Chondrocyte (in vitro differentiated cells): ENCODE measurements at places on chromosomes 6 and 20.

DNA sequence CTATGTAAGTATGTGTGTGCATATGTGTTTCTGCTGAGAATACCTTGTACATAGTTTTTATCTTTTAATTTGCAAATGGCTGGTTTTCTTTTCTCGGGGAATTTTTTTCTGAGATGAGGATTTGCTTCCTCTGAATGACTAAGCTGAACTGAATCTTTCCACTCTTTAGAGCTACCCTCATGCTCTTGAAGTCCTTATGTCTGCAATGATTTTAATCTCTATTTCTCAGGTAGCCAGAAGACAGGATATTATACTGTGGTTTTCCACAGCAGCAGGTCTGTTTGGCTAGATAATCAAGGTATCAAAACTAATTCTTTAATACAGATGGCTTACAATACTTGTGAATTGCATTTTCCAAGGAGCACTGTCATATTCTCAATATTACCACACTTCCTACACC, 114.7 kb downstream of the PLCB1 start:
- no peak for DNase-seq

DNA sequence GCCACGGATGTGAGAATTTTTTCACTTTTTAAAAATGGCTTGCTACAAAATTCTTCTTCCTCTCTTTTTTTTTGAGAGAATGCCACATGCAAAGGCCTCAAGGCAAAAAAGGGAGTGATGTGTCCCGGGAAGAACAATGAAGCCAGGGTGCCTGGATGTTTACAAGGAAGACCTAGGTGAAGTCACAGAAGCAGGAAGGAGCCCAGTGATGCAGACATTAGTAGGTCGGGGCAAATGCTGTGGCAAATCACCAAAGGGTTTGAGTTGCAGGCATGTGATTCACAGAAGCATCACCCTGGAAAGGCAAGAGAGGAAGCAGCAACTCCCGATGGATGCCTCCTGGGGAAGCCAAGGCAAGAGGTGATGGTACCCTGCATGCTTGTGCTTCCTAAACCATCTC, 46.8 kb downstream of the FARS2 start:
- no peak for DNase-seq

DNA sequence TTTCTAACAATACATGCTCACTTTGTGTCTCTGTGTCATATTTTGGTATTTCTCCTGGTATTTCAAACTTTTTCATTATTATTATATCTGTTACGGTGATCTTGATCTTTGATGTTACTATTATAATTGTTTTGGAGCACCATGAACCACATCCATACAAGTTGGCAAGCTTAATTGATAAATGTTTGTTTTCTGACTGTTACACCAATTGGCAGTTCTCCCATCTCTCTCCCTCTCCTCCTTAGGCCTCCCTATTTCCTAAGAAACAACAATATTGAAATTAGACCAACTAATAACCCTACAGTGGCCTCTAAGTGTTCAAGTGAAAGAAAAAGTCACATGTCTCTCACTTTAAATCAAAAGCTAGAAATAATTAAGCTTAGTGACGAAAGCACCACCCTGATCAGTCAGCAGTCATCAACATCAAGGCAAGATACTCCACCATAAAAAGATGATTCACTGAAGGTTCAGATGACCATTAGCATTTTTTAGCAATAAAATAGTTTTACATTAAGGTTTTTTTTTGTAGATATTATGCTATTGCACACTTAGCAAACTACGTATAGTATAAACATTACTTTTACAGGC, 61.5 kb downstream of the IBTK start:
- no peak for DNase-seq

DNA sequence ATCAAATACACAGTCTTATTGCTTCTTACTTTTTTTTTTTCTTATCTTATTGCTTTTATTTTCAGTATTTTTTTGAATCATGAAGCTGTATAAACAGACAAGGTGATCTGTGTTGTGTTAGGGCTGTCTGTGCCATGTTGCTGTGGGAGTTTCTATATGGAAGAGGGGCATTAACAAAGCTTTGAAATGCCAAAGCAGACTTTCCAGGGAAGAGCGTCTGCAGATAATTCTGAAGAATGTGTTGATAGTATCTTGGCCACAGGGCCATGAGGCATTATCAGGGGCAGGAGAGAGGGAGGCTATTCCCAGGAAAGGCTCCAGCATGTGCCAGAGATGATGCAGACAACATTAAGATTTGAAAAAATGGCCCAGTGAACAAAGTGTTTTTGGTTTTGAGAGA, 354.5 kb downstream of the UTRN start:
- DNase-seq, result no peak

- no peak for DNase-seq
Observed at GRCh38 chr20:16381444-16381843, 191.8 kb downstream of the KIF16B start.

- DNase-seq, result no peak
Observed at GRCh38 chr6:12483712-12484111, 193.6 kb downstream of the EDN1 start.

DNA sequence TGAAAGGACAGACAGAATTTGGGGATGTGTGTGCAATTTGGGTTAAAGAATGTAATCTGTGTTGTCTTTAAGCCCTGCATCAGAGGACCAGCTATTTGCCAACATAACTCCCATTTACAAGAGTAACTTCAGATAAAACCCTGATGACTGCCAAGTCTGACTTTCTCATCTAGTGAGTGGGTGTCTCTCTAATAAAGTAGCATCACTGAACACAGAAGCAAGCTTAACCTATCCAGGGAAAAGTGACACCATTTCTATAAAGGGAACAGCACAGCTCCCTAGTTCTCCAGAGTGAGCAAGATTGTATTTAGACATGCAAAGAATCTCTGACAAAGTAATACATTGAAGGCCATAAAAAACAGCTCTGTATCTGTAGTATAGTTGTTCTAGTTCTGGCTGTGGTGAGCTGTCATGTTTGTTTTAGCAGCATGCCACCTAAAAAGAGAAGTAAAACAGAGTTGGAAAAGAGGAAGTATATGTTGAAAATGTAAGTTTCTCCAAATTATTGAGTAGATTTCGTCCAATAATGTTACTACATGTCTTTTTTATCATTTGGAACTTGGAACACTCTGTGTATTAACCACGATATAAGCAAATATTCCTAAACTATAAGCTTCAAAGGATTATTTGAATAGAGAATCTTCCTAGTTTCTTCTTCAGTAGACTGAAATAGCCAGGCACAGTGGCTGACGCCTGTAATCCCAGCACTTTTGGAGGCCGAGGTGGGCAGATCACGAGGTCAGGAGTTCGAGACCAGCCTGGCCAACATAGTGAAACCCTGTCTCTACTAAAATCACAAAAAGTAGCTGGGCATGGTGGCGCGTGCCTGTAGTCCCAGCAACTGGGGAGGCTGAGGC, 8.8 kb upstream of the PIM1 start:
- DNase-seq, result peak; percentile 9

GRCh38 chr6:34321821-34322220, 70.6 kb downstream of the NUDT3 start:
- DNase-seq, result no peak

GRCh38 chr6:168219804-168220203, 99.8 kb downstream of the DACT2 start:
- DNase-seq, result no peak

DNA sequence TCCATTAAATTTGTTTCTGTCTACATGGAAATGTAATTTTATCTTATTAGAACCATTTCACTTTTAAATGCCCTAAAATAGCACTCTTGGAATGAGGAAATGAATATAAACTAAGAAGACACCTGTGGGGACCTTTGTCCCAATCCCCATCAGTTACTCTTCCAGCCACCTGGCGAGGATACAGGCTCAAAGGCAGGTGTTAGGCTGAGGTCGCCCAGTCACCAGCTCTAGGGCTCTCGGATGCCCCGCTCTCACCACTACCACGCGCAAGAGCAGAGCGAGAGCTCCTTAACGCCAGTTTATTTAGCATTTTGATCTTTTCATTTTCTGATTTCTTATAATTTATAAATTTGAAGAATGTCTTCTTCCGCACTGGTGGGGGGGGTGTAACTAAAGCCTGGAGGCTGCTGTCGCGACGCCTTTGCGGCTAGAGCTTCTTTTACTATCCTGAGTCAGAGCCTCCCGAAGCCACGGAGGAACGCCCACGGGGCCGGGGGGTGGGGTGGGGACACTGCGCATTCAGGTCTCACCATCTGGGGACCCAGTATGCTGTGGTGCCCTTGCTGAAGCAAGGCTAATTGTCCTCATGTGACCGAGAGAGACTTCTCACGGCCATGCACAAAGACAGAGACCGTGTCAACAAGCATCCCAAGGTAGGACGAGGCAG, 38.7 kb upstream of the AFDN start:
- DNase-seq, result no peak

- no peak for DNase-seq
Observed at GRCh38 chr6:169159331-169159730, 94.3 kb downstream of the THBS2 start.

DNA sequence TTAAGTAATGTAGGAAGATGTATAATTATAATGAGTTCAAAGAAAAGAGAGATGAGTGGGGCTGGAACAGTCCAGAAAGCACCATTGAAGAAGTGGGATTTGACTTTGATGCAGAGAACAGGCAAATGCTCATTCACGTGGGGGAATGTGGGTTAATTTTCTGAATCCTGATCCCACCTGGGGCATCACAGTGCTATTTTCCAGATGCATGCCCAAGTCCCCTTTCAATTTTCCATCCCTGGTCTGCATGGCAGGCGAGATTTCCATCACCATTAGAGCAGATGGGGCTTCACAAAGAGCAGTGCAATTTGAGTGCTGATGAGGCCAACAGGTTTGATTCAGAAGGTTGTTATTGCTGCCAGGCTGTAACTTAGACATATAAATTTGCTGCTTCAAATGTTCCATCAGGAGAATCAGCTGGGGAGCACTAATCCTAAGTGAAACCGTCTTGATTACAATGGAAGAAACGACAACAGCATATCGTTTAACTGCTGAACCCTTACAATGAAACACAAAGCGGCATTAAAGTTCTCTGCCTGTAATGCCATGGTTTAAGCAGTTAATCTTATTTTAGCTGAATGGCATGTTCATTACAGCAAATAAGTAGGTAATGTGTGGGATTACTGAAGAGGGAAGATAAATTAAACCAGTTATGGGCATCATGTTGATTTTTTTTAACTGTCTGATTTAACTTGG, 45.2 kb downstream of the OSTM1 start:
- DNase-seq, result no peak

GRCh38 chr6:154579485-154579884, 69.0 kb upstream of the CNKSR3 start:
- no peak for DNase-seq

DNA sequence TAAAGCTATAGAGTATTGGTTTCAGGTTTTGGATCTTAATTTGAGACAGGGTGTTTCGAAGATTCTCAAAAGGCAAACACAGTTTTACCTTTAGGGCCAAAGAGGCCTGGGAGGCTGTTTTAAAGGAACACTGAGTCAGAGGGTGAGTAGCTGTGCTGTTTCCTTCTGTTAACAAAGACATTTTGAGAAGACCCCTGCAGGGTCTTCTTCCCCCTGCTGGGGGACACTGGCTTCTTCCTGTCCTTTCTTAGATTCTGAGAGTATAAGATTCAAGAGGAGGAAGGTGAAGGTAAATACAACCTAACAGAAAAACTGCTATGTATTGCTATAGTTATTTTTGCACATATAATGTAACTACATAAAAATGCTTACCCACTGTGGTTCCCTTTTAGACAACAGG, 19.0 kb downstream of the HS3ST5 start:
- DNase-seq, result no peak

DNA sequence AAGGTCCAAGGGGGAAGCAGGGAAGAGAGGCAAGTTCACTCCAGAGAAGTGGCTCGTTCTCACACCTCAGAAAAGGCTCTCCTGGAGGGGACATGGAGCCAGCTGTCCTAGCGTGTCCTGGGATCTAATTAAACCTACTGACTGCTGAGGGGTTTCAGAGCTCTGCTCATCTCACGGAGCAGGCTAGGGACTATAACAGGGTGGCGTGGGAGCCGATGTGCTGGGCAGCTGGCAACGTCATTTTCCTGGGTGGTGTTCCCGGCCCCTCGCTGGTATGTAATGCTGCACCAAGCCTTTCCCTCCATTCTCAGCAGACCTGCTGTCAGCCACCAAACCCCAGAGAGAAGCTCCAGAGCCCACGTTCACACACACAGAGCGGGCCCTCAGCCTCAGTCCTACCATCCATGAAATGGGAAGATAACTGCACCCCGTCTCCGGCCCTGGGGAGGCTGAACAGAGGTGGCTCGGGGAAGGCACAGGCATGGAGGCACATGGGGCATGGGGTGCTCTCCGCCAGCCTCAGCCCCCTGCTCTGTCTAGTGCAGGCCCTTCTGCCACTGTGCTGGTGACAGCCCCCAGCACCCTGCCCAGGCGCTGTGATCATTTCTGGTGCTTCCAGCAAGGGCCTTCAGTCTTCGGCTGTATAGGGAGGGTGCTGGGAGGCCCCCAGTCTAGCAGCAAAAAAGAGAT, 1.9 kb downstream of the CST7 start:
- peak; percentile 75 for DNase-seq

DNA sequence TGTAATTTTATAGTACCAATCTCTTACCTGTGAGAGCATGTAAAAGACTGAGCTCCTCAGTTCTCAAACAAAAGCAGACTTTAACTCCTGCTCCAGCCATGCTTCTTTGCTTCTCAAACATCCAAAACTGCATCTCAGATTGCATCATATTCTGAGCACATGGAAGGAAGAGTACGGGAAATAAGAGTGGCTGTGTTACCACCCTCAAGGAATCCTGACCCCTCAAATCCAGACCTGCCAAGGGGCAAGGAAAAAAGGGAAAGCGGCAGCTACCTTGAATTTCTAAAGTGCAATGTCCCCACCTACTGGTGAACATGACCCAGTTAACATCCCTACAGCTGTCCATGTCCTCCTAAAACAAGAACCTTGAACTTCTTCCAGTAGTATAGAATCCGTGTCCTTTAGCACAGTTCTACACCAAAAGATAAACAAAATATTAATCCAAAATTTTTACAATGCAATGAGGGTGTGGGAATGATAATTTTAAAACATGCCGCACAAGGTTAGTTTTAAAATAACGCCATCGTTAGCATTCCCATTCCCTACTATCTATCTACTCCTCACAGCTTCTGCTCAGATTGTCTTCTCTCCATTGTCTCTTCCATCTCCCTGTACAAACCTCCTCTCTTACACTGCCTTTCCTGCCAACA, 34.1 kb upstream of the HLA-DQB1 start:
- DNase-seq, result no peak

DNA sequence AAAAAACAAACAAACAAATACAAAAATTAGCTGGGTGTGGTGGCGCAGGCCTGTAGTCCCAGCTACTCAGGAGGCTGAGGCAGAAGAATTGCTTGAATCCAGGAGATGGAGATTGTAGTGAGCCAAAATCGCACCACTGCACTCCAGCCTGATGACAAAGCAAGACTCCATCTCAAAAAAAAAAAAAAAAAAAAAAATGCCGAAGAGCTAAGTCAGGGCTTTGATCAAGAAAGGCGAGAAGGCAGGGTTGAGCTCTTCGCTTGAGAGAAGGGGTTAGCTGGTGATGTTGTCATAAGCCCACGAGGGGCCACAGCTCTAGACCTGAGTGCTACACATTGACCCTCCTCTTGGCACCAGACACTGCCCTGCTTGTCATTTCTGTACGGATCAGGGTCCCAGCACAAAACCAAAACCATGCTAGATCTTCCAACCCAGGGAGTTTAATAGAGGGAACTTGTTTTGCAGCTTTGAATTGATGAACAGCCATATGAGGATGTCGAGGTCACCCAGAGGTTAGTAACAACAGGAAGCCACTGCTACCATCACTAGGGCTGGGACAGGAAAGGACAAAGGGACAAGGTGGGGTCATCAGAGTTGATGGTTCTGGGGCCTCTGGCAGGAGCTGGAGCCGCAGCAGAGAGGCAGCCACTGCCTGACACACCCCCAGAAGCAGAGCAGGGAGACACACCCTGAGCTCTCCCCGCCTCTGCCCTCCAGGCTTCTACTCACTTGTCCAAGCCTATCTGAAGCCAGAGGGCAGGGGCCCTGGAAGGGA, 122.7 kb downstream of the SNX5 start:
- DNase-seq, result no peak

- DNase-seq, result no peak
Observed at GRCh38 chr6:100472674-100473073, 8.0 kb upstream of the SIM1 start.
